Hematopoietic multipotent progenitor cell treated with erythropoietin and hydrocortisone succinate and interleukin-3 and kit ligand, for 4 days (in vitro differentiated cells): ENCODE measurements at places on chromosomes 6 and 20.

DNA sequence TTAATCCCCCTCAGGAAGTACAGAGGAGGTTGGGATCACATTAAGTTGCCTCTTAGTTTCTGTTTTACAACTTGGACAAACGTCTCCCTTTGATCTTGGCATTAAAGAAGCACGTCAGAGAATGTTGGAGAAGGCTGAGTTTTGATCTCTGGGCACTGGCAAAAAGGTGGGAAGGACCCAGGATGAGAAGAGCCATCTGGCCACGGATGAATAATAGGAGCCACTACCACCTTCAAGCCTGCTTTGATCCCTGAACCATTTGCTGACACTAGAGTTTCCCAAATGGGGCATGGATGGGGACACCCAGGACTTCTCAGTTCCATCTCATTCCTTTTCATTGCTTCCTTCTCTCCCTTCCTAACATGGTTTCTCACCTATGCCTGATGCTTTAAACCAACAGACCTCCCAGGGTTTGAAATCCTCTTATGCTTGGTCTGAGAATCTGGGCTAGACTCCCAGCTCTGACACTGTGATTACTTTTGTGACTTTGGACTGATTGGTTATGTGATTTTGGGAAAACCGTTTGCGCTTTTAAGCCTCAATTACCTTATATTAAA, 5.8 kb downstream of the TM9SF4 start:
- DNase-seq: no peak

GRCh38 chr20:47088335-47088734, 193.7 kb downstream of the EYA2 start:
- DNase-seq: no peak

DNA sequence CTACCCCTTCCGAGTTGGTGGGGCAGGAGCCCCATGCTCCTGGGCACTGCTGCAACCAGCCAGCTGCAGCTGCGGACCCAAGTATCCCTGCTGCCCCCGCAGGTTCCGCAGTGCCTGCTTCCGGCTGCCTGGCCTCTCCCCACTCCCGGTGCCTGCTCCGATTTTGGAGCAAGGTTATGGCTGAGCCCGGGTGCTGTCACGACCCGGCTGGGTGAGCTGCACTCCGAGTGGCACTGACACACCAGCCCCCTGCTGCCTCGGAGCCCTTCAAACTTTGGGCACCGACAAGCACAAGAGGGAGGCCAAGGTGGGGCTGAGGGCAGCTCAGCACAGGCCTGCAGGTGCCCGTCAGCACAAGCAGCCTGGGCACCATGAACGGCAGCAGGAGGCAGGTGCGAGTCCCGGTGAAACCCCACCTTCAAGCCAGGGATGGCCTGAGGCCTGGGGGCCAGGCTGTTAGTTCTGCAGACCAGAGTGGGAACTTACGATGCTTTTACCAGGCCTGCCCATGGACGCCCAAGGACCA, 25.9 kb upstream of the HACE1 start:
- no peak for DNase-seq

GRCh38 chr6:142009647-142010046, 123.1 kb upstream of the GJE1 start:
- peak; percentile 7 for DNase-seq

- DNase-seq: no peak
Measured at GRCh38 chr6:149170564-149171452, 146.7 kb upstream of the TAB2 start.

DNA sequence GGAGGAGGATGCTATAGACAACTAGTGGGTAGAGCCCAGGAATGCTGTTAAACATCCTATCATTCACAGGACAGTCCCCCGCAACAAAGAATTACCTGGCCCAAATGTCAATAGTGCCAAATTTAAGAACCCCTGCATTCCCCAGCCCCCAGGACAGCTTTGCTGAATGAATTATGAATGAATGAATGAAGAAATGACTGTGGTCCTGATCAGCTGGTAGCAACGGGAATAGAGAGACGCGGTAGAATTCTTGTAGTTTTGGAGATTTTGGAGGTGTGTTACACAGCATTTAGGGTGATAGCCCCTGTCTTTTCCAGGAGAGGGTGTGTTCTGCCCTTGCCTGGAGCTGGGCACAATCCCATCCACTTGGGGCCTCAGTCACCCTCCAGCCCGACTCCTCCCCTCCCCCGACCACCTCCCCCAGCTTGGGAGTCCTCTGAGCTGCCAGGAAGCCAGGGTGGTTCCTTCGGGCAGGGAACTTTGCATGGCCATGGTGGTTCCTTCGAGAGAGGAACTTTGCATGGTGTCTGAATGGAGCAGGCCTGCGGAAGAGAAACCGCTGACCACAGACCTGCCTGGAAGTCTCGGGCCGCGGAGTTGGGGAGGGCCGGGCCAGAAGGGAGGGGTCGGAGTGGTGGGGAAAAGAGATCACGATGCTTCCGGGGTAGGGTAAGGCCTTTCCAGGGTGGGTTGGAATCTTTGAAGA, 1.0 kb upstream of the HCK start:
- peak; percentile 79 for DNase-seq

GRCh38 chr20:25042531-25043498, 15.1 kb downstream of the ACSS1 start:
- DNase-seq: peak; percentile 91
